Frontal cortex (tissue), 4 donors: ENCODE measurements at places on chromosomes 7 and 10. TPM values are rescaled to one million over a fixed set of nuclear protein-coding genes. Genes with fewer than 3 reads are reported as not detected.

DNA sequence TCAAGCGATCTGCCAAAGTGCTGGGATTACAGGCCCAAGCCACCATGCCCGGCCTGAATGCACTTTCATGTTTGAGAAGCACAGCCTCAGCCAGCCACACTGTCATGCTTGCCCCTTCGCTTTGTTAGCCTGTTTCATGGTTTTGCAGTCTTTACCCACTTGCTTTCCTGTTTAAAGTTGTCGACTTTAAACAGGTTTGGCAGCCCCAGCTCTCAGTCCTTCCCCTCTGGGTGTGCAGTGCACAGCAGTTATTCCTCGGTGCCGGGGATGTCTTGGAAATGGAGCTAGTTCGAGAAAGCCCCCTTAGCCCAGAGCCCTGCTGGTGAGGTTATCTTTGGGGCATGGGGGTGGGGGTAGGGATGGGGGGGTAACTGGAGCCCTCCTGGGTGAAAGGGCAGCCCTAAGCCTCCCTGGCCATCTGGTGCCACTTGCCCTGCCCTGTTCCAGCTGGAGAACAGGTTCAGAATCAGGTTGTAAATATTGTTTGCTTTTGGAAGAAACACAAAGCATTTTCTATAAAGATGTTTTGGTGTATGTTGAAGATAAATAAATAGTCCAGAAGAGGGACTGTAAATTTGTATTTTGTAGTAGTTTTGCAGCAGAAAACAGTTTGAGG, 14.8 kb downstream of the TSPAN14 start:
- no peak for DNase-seq

GRCh38 chr7:106041140-106041717, 70.9 kb downstream of the SYPL1 start:
- peak; percentile 47 for DNase-seq

PTER gene
- 2.0 TPM for total RNA-seq

DNA sequence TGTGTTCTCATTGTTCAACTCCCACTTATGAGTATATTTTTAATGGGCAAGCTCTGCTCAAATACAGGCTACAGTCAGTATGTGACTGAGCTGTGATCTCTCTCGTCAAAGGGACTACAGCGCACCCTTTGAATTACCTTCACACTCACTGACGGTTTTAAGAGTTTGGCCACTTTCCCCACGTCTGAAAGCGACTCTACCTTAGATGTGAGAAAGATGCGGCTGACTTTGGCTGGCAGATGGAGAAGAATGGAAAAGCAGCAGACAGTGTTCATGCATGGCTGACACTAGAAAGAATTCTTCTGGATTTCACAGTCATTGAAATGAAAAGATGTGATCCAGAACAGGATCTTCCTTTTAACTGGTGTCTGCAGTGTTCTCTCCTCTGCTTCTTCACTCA, 2.0 kb upstream of the ATRNL1 start:
- no peak for DNase-seq

ZNF716 gene
- not detected for total RNA-seq

WDR86 gene
- 49.7 TPM for total RNA-seq

- no peak for DNase-seq
Observed at GRCh38 chr10:25820874-25821273, 113.2 kb upstream of the MYO3A start.

DNA sequence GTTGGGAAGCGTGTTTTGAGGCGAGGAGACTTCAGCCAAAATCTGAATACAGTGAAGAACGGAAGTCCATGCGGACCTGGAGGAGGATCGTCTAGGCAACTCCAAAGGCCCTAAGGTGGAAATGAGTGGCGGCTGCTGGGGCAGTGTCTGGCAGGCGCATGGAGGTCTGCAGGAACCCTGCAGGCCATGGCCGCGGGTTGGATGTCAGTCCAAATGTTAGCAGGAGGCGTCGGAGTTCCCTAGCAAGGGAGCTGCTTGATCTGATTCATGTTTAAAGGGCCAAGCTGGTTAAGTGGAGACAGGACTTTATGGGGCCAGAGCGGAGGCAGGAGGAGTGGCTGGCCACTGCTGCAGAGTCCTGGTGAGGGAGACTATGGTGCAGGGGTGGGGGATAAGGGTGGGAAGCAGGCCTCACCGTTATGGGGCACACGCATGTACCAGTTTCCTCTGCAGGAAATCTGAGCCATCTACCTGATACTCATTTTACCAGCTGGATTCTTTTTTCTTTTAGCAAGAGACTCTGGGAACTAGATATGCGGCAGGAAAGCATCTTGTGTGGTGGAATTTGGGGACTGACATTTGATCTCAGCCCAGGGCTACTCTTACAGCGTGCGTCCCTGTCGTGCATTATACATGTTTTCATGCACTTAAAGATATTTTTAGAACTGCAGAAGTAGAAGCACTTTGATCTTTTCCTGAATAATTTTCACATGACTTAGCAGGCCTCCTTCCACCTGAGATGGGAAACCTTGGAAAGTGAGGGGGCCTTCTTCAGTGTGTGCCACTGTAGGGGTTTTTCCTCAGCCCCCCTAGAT, 6.6 kb upstream of the REPIN1 start:
- no peak for DNase-seq

CAMK2B gene
- total RNA-seq = 99.5 TPM

DNA sequence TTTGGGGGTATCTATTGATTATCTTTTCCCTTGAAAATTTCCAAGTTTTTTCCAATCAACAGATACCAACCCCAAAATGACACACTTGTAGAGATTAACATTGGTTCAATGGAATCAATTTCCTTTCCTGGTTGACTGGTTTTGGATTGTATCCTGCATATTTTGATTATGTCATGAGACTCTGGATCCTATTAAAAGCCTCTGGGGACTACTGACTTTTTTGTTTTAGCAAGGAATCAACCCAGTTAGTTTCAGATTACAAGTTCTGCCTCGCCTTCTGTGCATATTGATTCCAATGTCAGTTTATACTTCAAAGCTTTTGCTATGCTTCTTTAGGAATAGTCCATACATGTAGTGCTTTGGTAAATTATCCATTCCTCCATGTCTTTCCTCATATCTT, 29.2 kb downstream of the COPG2 start:
- no peak for DNase-seq

- DNase-seq = no peak
Observed at GRCh38 chr7:157473051-157473569, 136.3 kb downstream of the DNAJB6 start.
